ENCODE measurements at places on chromosomes 1 and 21.

- no peak for DNase-seq
Observed at GRCh38 chr1:185704181-185704580, 30.0 kb upstream of the HMCN1 start.

- no peak for DNase-seq
Observed at GRCh38 chr1:168824418-168825065, 95.5 kb upstream of the DPT start.

GRCh38 chr1:210815641-210816550 is 318.1 kb downstream of the KCNH1 start:
- no peak for DNase-seq

DNA sequence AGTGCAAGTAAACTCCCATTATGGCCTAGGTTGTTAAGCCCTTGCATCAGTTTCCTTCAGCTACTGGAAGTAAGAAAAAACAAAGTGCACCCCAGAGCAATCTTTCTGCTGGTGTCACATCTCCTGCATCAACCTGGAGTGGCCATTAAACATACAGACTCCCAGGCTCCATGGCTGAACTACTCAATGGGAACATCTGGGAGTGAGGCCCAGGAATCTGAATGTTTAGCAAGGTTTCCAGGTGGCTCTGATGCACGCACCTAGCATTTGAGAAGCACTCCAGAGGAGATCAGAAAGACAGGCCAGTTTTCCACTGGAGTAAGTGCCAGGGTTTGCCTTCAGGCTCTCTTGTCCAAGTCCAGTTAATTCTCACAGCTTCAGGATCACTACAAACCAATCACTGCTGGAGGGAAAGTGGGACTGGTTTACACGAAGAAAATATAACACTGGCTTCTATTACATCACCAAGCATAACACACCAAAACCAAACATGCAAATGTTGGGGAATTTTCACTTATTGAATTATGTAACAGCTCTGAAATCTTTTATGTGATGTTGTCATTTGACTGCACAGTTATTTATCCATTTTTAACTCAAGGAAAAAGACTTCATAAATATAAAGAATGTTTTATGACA is 22.3 kb upstream of the ABCA4 start:
- no peak for DNase-seq

- peak; percentile 57 for DNase-seq
Observed at GRCh38 chr1:224542783-224543440, 73.2 kb upstream of the CNIH3 start.

DNA sequence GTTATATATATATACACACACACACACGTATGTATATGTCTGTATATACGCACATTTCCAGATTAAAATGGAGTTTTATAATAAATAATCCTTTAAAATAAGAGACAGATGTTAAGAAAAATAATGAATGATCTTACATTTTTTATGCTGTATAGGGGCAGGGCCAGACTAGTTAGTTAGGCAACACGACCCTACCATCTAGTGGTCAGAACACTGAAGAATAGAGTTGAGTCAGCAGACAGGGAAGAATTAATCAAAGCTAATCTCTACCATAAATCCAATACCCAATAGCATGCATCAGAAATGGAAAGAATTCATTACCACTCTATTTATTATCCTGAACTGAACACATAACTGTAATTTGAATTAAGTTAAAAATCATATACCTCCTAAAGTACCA is 156.7 kb downstream of the BRINP3 start:
- no peak for DNase-seq

DNA sequence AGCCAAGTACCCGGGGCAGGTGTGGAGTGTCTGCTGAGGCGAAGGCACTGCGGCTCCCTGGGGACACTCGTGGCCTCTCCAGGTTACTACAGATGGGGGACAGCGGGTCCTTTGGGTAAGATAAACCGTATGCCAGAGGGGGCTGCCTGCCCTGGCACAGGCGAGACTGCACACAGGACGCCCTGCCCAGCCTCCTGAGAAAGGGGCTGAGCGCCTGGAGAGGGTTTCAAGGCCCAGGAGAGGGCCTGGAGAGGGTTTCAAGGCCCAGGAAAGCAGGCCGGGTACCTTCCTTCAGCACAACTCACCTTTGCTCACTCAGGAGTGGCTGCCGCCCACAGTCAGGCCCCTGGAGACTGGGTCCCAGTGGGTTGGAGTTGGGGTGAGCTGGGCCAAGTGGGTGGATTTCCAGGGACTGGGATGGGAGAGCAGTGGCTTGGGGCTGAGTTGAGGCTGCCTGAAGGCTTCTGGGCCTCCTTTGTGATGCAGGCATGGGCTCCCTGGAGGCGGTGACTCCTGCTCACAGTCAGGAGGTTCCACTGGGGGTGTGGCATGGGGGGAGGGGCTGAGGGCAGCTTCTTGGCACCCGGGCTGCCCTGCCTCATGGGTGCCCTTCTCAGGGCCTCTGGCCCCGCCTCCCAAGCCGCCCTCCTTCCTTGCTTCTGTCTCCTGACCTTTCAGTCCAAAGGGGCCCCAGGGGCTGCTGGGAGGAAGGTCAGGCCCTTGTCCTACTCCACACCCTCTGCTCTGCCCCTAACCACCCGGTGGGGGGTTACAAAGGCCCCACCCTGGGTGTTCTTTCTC is at the start of gene MMEL1:
MMEL1 (minus strand) TSS at position 456 of the 801 bp plus-strand sequence. CDS start 3,532 bp downstream, outside the sequence.
- DNase-seq = no peak

GRCh38 chr1:202237052-202237451 is 43.5 kb downstream of the LGR6 start:
- peak; percentile 43 for DNase-seq

Measured in activated CD8-positive, alpha-beta T cell treated with anti-CD3 and anti-CD28 coated beads, Interleukin-2, amount 10 ng/mL, durations not matched to agents 7 days and 5 days (primary cell).